Aorta (tissue), 5 donors: ENCODE measurements at places on chromosomes 11 and 22.

DNA sequence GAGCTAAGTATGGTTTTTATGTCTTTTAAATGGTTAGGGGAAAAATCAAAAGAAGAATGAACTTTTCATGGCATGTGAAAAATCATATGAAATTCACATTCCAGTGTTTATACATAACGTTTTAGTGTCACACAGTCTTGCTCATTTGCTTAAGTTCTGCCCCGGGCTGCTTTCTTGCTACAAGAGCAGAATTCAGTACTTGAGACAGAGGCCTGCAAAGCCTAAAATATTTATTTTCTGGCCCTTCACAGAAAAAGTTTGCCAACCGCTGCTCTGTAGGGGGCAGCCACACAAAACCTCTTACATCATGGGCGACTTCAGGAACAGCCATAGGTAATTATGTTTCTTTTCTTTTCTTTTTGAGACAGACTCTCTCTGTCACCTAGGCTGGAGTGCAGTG is 1.0 kb upstream of the ATG2A start:
- DNase-seq: no peak

DNA sequence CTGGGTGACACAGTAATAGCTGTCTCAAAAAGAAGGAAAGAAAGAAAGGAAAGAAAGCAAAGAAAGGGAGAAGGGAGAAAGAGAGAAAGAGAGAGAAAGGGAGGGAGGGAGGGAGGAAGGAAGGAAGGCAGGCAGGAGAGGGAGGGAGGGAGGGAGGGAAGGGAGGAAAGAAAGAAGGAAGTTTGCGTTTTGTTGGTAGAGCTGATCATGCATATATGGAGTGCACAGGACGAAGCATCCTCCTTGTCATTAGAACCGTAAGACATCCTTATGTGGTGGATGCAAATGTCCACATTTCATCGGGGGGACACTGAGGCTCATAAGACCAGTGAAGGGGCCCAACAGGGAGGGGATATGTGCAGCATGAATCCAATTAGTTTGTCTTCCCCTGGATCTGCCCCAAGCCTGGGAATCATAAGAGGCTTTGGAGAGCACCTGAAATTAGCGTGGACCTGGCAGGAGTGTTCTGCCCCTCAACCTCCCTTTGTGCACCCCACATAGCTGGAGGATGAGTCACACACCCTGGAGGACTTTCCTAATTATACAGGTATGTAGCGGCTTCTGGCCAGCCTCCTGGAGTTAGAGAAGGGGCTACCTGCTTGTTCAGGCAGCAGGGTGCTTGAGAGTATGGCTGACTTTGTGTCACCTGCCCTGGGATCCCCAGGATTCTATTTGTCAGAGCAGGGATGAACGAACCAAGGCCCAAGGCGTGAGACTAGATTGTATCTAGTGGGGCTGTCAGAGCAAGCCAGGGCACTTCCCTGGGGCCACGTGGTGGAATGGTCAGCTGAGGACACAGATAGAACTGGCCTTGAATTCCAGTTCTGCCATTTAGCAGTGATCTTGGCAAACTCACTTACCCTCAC is 119.7 kb upstream of the CD82 start:
- no peak for DNase-seq

- no peak for DNase-seq
Measured at GRCh38 chr11:9838961-9839360, 175.1 kb downstream of the SWAP70 start.

- peak; percentile 41 for DNase-seq
Measured at GRCh38 chr22:19807161-19807913, 46.8 kb downstream of the TBX1 start.

GRCh38 chr11:59355226-59355625 is 3.5 kb upstream of the OR5AN1 start:
- no peak for DNase-seq
